ENCODE measurements at places on chromosomes 4 and X.

- DNase-seq: no peak
Measured at GRCh38 chr4:52290466-52290865, 239.4 kb downstream of the SPATA18 start.

DNA sequence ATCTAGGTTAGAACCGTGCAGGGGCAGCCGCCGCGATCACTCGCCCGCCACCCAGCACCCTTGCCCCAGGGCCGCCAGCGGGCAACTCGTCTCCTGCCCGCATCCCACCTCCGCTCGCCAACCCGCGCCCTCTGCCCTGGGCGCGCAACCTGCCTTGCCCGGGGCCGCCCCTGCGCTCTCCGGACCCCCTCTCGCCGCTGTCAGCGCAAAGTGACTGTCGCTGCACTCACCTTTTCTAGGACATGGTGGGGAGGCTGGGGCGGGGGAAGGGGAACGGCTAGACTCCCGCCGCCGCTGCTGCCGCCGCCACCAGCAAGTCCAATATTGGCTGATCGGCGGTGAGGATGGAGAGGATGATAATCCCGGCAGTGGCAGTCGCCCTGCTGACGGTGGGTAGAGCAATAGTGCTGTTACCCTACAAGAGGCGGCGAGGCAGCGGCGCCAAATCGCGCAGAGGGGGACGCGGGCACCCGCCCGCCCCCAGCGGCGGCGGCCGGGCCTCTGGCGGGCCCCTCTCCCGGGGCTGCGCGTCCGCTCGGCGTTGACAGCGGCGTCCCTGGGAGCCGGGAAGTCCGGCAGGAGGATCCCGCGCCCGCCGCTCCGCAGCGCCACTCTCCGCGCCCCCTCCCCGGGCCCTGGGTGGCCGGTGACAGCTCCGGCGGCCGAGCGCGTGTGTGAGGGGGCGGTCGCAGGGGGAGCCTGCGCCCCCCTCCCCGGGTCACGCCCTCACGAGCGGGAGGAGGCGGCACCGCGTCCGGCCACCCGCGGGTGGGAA lies 2.3 kb upstream of the NR3C2 start:
- DNase-seq: peak; percentile 42

GRCh38 chr4:40157436-40157835 lies 39.4 kb upstream of the RHOH start:
- DNase-seq: no peak

- DNase-seq: no peak
Measured at GRCh38 chr4:92304121-92304520, 355 bp downstream of the GRID2 start.

- DNase-seq: peak; percentile 38
Measured at GRCh38 chrX:154378059-154378798, 866 bp upstream of the EMD start.

- no peak for DNase-seq
Measured at GRCh38 chrX:29922607-29923006, 292.8 kb upstream of the MAGEB2 start.

- DNase-seq: no peak
Measured at GRCh38 chrX:153974003-153974725, 1.6 kb downstream of the TMEM187 start.

GRCh38 chr4:154854362-154854761 lies 73.3 kb downstream of the RBM46 start:
- DNase-seq: no peak

- DNase-seq: no peak
Measured at GRCh38 chr4:82921795-82922194, 21.3 kb downstream of the THAP9 start.

- DNase-seq: peak; percentile 14
Measured at GRCh38 chrX:107710617-107711391, 64.8 kb downstream of the TSC22D3 start.

DNA sequence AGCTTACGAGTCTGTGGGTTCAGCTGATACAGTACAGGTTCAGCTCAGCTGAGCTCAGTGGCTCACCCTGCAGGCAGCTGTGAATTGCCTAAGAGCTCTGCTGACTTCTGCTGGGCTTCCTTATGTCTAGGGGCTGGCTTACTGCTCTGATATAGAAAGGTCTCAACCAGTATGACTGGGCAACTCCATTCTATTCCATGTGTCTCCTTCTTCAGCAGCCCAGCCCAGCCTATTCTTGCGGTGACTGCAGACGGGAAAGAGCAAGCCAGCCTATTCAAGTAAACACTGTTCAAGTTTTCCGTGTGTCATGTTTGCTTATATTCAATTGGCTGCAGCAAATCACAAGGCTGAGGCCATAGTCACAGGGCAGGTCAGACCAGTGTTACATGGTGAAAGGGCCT lies 615.4 kb upstream of the ZFP42 start:
- DNase-seq: no peak

Data from effector CD8-positive, alpha-beta T cell (primary cell).